ENCODE measurements at places on chromosomes 12 and 14. TPM values are rescaled to one million over a fixed set of nuclear protein-coding genes. Genes with fewer than 3 reads are reported as not detected.

Gene SDS
- total RNA-seq: not detected

Gene KRT75
- total RNA-seq: not detected

Gene EFS
- not detected for total RNA-seq

Gene ADAM21
- total RNA-seq: not detected

Gene ANO4
- not detected for total RNA-seq

Gene TAS2R8
- not detected for total RNA-seq

Gene PTHLH
- not detected for total RNA-seq

Gene HOXC6
- not detected for total RNA-seq

Gene SERPINA12
- total RNA-seq: not detected

Gene TRMT5
- 14.1 TPM for total RNA-seq

Measured in activated T-helper 2 cell treated with anti-CD3 and anti-CD28 coated beads, Interferon-gamma antibody, Interleukin-2, Interleukin-4, amounts not matched to agents 10 μg/mL and 5 μg/mL and 100 μg/mL, durations not matched to agents 14 hours and 24 hours and 36 hours (primary cell).